ENCODE measurements at places on chromosomes 11 and 22. TPM values are rescaled to one million over a fixed set of nuclear protein-coding genes. Genes with fewer than 3 reads are reported as not detected.

DNA sequence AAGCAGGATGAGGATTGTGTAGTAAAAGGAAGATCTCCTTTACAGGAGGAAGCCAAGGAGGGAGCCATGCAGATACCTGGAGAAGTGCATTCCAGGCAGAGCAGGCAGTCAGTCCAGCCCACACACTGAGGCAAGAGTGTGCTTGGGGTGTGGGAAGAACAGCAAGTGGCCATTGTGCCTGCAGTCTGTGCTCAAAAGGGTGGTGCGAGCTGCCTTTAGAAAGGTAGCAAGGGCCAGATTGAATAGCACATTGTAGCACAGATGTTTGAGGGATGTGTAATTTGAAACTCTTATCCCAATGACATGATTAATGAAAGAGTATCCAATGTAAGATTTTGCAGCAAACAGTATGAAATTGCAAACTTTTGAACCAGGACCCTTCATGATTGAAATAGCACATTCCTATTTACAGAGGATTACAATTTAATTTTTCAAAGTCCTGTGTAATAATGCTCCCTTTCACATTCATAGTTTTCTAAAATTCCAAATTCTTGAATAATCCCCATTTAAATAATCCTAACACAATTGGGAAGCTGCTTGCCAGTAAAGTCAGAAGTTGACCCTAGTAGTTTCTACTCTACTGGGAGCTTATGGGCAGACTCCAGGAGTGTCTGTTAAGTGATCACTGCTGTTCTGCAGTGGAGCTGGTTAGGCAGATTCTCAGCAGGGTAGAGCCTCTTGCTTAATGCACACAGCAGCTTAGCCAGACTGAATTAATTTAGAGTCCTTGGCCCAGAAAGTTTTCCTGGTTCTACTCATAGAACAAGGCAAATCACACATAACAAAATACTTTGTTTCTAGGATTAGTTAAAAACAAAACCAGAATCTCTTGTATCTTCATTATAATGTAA, 78.1 kb downstream of the CYB5R2 start:
- DNase-seq = no peak

DNA sequence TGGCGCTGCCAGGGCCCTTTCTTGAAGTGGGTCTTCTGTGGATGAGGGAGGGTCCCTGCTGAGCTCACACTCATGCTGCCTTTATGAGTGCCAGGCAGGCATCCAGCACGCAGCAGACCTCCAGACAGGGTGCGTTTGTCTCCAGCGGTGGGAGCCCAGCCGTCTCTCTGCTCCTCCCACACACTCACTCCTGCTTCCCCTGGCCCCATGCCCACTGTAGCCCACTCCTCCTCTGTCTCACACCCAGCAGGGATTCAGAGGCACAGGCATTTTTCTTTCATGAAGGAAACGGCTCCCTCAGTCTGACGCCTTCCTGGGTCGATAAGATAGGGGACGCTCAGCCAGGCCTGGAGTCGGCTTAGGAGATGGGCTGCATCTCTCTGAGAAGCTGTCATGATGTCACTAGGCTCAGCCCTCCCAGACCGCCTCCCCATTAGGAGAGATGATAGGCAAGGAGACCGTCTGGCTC, 183.9 kb upstream of the NCAM1 start:
- no peak for DNase-seq

MRGPRX3 gene
- not detected for total RNA-seq

GRCh38 chr11:5684036-5684645, 733 bp downstream of the TRIM5 start:
- DNase-seq = no peak

Data from MG63 (cell line).